ENCODE measurements at places on chromosomes 7 and 10. TPM values are rescaled to one million over a fixed set of nuclear protein-coding genes. Genes with fewer than 3 reads are reported as not detected.

DNA sequence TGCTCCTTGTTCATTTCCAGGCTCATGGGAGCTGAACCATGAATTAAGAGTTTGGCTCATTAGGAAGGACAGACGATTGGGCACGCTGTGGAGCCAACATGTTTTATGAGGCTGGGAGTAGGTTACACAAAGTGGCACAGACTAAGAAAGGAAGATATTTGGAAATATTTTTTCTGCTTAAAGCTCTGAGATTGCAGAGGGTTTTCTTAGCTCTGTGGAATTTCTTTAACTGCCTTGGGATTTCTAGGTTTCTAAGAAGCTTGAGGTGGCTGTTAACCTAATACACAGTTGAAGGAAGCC lies 344.6 kb downstream of the RNLS start:
- no peaks in the 10 kb centered on the region for H3K36me3 ChIP-seq
- no peaks in the 10 kb centered on the region for H3K4me1 ChIP-seq
- peaks cover 5% of the 10 kb centered on the region for H3K27me3 ChIP-seq
- no peak overlapping the region for H3K27ac ChIP-seq
- ATAC-seq = no peak
- H3K4me3 ChIP-seq = no peak overlapping the region

GRCh38 chr7:70237831-70238575 lies 639.7 kb downstream of the AUTS2 start:
- ATAC-seq = no peak
- H3K4me3 ChIP-seq = no peak overlapping the region
- H3K36me3 ChIP-seq = no peaks in the 10 kb centered on the region
- H3K27me3 ChIP-seq = no peaks in the 10 kb centered on the region
- no peak overlapping the region for H3K27ac ChIP-seq

DNA sequence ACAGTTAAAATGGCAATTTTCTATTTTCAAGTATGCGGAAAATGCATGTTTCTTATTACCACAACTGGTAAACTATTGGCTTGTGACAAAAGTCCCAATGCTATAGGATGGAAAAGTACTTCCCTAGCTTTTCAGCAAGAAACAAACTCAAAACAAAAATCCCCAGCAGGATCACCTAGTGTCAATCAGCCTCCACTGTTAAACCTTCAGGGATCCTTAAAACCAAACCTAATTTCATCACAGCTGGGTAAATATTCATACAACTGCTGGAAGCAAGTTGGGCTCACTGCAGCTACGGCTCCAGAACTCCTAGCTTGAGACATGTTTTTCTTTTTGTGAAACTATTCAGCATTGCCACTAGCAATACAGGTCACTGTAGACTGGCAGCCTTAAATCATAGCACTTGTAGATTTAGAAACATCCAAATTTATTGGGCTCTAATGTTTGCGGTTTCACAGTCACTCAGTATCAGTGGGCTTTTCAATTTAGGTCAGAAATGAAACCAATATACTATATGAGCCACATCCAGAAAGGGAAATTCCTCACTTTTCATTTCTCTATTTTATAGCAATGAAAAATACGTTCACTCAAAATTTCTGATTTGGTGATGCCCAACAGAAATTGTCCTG lies 145.2 kb upstream of the ANK3 start:
- H3K27ac ChIP-seq = peak overlapping the region; percentile 74
- peak overlapping the region; percentile 41 for H3K4me3 ChIP-seq
- peaks cover 35% of the 10 kb centered on the region for H3K36me3 ChIP-seq
- H3K27me3 ChIP-seq = no peaks in the 10 kb centered on the region
- peak; percentile 49 for ATAC-seq
- H3K4me1 ChIP-seq = peaks cover 24% of the 10 kb centered on the region

DNA sequence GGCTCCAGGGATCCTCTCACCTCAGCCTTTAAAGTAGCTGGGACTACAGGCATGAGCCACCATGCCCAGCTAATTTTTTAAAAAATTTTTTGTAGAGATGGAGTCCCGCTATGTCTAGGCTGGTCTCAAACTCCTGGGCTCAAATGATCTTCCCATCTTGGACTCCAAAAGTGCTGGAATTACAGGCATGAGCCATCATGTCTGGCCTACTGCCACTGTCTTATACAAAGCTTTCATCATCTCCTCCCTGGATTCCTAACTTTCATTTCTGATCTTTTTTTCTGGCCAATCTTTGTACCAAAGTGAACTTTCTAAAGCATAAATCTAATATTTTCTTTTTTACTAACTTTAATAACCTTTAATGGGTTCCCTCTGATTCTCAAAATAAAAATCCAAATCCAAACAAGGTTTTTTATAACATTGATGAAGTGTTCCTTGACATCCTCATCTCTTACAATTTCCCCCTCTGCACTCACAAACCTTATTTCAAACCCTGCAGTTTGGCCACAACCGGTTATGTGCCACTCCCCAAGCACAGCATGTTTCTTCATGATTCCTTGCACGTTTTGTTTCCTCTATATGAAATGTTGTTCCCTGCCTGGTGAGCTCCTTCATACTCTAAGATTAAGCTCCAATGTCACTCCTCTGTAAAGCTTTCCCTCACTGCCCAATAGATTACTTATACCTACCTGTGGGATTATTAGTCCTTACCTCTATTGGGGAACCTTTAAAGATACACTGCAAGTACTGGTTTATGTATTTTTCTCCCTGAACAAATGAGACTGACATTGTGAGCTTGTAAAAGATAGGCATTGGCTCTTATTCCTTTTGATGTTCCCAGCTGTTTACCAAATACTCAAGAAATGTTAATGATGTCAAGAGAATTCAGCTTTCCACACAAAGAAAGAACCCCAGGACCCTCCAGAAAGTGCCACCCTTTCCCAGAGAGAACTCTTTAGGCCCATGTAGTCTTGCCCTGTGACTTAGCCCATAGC lies 101.7 kb downstream of the HOXA1 start:
- H3K27me3 ChIP-seq = peaks cover 10% of the 10 kb centered on the region
- H3K27ac ChIP-seq = no peak overlapping the region
- no peak for ATAC-seq
- no peak overlapping the region for H3K4me3 ChIP-seq
- H3K4me1 ChIP-seq = no peaks in the 10 kb centered on the region

DNA sequence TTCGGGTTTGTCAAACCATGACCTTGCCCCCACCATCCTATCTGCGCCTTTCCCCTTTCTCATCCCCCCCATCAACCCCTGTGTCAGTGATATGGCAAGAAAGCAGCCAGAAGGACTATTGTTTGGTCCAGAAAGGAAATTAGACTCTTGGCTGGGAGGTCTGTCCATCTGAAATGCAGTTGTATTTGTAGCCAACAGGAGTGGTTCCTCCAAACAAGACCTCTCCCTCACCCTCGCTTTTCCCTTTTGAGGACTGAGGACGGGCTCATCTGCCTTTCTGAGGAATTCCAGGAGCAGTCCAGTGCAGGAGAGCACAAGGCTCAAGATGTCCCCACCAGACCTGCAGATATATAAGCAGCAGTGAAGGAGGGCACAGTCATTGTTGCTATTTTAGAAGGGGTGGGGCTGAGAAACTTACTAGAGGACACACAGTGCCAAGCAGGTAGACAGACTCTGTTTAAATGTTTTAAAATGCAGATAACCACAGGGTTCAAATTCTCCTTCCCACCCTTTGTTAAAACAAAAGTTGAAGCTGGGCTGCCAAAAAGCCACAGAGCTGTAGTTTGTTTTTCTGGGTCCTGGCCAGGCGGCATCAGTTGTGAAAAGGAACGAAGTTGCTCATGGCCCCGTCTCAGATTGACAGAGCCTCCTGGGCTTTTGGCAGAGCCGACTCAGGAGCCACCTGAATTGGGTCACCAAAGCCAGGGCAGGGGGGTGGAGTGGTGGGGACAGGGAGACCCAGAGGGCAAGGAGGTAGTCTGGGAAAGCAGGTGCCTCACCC lies 37.3 kb downstream of the CYP17A1 start:
- H3K27ac ChIP-seq = peak overlapping the region; percentile 23
- peaks cover 82% of the 10 kb centered on the region for H3K36me3 ChIP-seq
- peaks cover 42% of the 10 kb centered on the region for H3K4me1 ChIP-seq
- no peaks in the 10 kb centered on the region for H3K27me3 ChIP-seq

- H3K4me1 ChIP-seq = peaks cover 50% of the 10 kb centered on the region
- H3K27ac ChIP-seq = peak overlapping the region; percentile 98
- ATAC-seq = peak; percentile 40
- no peaks in the 10 kb centered on the region for H3K27me3 ChIP-seq
Measured at GRCh38 chr7:148699024-148699781, 500 bp downstream of the CUL1 start.

- no peaks in the 10 kb centered on the region for H3K4me1 ChIP-seq
- H3K27me3 ChIP-seq = peaks cover 44% of the 10 kb centered on the region
- no peak for ATAC-seq
- H3K27ac ChIP-seq = no peak overlapping the region
Measured at GRCh38 chr10:128268015-128268722, 141.9 kb upstream of the MKI67 start.

DNA sequence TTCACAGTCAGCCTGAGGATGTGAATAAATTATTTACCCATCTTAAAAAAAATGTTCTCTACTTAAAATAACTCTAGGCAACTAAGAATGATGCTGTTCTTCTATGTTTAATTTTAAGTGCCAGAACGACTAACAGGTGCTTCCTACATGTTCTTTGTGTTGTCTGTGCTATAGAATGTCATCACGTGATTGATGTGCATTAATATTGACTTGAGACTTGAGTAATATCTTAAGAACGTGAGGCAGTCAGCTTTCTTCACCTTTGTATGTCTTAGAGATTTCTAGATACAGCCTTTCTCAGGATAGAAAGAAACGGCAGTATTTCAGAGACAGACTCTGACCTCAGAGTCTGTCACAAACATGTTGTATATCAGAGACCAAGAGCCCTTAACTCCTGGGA lies 274.6 kb downstream of the KCND2 start:
- no peak for ATAC-seq
- H3K27ac ChIP-seq = no peak overlapping the region
- no peaks in the 10 kb centered on the region for H3K4me1 ChIP-seq

DNA sequence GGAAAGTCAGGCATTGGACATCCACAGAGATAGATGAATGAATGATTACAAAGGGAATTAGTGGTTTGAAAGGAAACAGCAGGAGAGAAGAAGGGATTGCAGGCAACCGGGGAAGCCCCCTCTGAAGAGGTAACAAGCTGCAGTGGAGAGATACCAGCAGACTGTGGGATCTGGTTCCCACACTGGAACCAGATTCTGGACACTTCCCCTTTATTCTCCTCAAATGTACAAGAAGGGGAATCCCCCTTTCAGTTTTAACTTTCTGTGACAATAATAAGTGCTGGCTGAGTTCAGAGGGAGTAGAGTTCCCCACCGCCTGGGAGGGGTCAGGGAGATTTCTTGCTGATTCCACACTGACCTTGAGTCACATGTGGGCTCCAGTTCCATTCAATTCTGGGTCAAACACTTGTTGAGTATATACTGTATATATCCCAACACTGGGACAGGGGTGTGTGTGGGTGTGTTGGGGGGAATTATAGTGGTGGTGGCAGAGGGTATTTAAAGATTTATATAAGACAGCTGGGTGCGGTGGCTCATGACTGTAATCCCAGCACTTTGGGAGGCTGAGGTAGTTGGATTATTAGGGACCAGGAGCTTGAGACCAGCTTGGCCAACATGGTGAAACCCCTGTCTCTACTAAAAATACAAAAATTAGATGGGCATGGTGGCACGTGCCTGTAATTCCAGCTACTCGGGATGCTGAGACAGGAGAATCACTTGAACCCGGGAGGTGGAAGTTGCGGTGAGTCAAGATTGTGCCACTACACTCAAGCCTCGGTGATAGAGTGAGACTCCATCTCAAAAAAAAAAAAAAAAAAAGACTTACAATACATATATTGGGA lies 16.5 kb upstream of the DDIT4 start:
- ATAC-seq = peak; percentile 1
- peaks cover 58% of the 10 kb centered on the region for H3K4me1 ChIP-seq
- H3K27ac ChIP-seq = peak overlapping the region; percentile 88
- H3K27me3 ChIP-seq = no peaks in the 10 kb centered on the region

DNA sequence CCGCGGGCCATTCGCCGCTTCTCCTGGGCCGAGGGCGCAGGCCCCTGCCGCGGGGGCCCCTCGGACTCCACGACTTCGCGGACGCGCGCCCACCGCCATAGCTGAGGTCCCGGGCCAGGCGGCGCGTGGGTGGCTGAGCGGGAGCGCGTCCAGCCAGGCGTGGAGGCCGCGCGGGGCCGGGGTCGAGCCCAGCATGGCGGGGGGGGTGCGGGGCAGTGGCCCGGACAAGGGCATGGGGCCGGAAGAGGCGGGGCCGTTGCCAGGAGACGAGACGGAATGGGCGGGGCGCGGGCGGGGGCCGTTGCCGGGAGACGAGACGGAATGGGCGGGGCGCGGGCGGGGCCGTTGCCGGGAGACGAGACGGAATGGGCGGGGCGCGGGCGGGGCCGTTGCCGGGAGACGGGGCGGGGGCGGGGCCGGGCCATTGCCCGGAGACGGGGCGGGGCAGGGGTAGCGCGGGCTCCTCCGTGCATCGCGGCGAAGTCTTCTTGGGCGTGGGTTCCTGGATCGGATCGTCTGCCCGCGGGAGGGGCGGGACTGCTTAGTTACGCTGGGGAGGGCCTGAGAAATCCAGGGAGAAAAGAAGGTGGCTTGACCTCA lies 14.8 kb downstream of the ADAM8 start:
- H3K4me1 ChIP-seq = peaks cover 14% of the 10 kb centered on the region
- ATAC-seq = peak; percentile 52
- peak overlapping the region; percentile 88 for H3K27ac ChIP-seq
- H3K36me3 ChIP-seq = peaks cover 43% of the 10 kb centered on the region
- no peaks in the 10 kb centered on the region for H3K27me3 ChIP-seq
- peak overlapping the region; percentile 60 for H3K4me3 ChIP-seq

DNA sequence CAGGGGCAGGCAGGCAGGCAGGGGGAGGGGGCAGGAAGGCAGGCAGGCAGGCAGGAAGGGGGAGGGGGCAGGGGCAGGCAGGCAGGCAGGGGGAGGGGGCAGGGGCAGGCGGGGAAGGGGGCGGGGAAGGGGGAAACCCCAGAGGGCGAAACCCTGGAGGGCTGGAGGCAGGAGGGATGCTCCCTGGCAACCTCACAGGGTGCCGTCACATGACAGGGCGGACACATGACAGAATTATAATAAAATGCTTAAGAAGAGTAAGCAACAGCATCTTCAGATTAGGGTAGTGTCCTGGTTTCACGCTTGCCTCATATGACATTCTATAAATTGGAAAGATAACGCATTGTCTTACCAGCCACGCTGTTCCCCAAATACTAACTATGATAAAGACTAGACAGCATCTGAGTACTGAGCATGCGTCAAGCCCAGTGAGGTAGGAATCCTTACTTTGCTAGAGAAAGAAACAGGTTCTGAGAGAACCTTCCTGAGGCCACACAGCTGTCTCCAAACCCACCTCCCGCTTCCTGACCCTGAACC lies 131.6 kb downstream of the DIP2C start:
- H3K4me1 ChIP-seq = no peaks in the 10 kb centered on the region
- no peaks in the 10 kb centered on the region for H3K36me3 ChIP-seq

Gene CALML3
- total RNA-seq = not detected

Gene MYO1G
- 316 TPM for total RNA-seq

Gene KCTD7
- total RNA-seq = 15.5 TPM

Gene LFNG
- 48.8 TPM for total RNA-seq

Gene NXPH1
- total RNA-seq = not detected

Gene GOLGA7B
- 5.8 TPM for total RNA-seq

Measured in activated T-helper 17 cell treated with anti-CD3 and anti-CD28 coated beads, Interleukin-2, amount 50 U/mL, for 72 hours (primary cell).